ENCODE measurements at places on chromosomes 2 and 18.

DNA sequence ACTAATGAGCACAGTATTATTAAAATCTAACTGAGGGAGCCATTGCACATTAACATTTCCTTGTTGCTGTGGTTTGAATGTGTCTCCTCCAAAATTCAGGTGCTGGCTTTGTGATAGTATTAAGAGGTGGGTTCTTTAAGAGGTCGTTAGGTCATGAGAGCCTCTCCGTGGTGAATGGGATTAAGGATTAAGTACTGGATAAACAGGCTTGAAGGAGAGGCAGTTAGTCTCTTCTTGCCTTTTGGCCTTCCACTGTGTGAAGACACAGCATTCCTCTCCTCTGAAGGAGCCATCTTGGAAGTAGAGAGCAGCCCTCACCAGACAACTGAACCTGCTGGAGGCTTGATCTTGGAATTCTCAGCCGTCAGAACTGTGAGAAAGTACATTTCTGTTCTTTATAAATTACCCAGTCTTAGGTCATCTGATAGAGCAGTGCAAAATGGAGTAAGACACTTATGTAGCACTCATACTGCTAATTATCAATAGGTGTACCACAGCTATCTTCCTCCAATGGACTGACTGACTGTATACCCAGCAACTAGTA lies 182.7 kb downstream of the MYO3B start:
- no peak for DNase-seq

- DNase-seq = no peak
Measured at GRCh38 chr18:44536046-44536445, 144.6 kb upstream of the SETBP1 start.

DNA sequence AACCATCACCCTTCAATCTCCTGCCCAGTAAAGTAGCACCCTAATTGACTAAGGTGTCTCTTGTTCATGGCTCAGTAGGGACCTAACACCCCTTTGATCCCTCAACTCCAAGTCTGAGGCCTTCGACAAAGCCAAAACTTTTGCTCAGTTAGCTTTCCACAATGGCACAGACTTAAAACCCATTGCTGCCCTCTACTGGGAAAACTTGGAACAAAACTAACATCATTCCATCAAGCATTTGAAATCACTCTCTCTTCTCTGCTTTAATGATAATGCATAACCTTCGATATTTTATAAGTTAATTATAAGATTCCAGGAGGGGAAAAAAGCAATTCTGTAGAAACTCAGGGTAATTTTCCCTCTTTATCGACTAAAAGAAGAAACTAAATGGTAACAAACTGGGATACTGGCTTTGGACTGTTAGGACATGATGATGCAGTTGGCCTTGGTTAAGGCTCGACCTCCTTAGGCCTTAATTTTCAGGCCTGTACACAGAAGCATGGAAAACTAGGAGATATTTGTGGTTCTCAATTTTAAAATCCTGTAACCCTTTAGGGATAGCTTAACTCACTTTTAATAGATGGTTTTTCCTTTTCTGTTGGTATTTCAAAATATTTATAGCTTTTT lies 127.8 kb downstream of the STK39 start:
- no peak for DNase-seq

DNA sequence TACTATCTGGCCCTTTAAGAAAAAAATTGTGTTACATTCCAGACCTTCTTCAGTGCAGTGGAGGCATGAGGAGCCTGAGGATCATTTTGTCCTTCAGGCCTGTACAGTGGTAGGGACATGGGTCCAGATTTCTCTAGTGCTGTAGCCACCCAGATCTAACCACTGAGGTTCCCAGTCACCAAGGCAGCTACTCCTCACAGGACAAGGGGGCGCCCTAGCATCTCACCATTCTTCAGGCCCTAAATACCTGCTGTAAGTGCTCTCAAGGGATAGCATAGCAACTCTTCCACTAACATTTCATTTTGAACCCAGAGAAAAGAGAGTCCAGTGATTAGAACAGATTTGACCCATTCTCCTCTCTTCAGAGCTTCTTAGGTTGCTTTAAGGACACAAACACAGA lies 1533.0 kb downstream of the LRP1B start:
- no peak for DNase-seq

DNA sequence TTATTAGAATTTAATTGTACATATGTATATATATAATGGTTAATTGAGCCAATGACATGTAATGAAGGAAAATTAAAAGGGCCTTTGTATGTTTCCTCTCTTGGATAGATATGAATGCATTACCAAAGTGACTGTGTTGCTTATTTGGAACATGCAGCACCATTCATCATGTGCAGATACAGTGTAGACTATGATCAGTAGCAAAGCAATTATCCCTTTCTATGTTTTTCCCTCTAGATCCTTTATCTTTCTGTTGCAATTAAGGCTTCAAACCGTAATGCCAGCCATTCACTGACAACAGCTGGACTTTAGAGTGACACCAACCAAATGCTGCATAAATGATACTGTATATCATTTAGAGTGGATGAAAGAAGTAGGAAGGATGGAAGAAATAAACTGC lies 565.2 kb downstream of the NRXN1 start:
- DNase-seq = no peak

GRCh38 chr2:184633726-184634125 lies 35.4 kb downstream of the ZNF804A start:
- DNase-seq = no peak

- no peak for DNase-seq
Measured at GRCh38 chr2:128580988-128581848, 262.6 kb upstream of the HS6ST1 start.

DNA sequence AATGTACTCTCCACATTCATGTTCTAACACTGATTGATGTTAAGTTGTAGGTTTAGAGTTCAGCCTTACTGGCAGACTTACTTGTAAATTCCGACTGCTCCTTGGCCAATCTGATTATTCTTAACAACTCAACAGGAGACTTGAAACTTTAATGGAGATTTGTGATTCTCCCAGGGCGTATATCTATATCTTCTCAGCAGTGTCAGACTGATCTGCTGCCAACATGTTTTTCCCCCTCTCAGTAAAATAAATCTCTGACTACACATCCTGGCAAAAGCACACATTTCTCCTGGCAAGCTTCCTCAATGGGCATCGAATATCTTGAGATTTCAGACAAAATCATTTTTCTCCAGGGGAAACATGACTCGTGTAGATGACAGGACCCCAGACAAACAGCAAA lies 1041.2 kb downstream of the DPP10 start:
- no peak for DNase-seq

DNA sequence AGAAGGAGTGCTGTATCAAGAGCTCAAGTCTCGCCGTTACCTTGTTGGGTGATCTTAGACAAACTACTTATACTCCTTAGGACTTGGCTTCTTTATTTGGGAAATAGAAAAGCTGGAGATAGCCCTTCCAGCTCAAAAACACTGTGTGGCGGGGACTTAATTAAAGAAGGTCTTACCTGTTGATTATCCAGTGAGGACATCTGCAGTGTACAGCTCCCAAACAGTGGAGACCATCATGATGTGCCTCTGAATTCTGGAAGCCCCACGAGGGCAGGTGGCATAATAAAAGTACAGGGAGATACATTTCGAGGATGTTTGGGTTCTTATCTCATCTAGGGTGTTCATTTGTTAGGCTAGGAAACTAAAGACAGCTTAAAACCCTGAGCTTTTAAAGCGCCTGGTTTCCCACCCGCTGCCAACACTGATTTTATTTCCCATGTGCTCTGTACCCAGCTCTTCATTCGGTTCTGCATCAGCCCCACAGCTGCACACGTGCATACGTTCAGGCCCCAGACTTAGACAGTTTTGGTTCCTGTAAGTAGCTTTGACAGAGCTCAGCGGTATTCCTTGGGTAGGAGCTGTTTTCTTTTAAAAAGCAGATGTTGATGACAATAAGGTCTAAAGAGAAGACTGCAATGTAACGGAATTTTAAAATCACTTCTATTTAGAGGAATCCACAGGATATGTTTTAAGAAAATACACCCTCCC lies 80.5 kb upstream of the SIX2 start:
- no peak for DNase-seq

GRCh38 chr2:168320267-168320666 lies 72.9 kb upstream of the STK39 start:
- no peak for DNase-seq

DNA sequence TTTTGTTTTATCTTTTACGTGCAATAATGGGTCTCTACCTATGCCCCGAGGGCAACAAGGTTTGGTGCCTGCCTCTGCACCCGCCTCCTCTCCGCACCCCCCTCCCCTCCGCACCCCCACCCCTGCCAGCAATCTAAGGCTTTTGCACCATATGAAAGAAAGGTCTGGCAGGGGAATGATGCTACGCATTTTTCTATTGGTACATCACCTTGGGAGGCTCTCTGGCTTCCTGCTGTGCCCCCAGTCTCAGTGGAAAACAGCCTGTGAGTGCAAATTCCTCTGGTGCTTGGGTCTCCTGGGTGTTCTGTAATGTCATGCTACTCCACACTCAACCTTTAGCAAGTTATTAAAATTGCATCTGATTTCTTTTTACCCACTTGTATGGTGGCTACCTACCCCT lies 161.3 kb upstream of the SMAD7 start:
- DNase-seq = no peak

DNA sequence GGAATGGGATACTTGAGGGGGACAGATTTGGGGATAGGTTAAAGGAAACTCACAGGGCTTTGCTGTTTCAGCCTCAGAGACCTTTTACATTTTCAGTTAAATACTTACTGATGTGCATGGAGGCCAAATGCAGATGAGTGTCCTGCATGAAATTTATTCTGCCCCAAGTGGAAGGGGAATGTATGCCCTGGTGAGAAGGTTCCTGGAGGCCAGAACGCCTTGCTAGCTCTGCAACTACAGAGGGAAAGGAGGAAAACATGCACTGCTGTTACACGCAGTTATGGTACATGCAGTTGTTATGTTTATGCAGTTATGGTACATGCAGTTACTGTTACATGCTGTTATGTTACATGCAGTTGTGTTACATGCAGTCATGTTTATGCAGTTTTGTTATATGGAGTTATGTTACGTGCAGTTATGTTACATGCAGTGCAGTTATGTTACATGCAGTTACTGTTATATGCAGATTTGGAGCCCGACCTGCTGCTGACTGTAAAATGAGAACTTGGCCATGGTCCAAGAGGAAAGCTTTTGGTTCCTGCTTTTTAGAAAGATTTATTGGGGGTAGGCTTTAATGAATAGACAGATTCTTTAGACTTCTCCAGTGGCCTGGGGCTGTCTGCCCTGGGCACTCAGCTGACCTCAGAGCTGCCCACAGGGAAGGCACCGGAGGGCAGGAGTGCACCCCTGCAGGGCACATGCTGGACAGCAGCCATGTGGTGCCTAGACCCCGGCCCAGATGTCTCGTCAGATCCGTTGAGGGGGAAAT lies 84.1 kb downstream of the LDLRAD4 start:
- DNase-seq = no peak

GRCh38 chr2:107091163-107091864 lies 205.3 kb upstream of the ST6GAL2 start:
- DNase-seq = no peak

DNA sequence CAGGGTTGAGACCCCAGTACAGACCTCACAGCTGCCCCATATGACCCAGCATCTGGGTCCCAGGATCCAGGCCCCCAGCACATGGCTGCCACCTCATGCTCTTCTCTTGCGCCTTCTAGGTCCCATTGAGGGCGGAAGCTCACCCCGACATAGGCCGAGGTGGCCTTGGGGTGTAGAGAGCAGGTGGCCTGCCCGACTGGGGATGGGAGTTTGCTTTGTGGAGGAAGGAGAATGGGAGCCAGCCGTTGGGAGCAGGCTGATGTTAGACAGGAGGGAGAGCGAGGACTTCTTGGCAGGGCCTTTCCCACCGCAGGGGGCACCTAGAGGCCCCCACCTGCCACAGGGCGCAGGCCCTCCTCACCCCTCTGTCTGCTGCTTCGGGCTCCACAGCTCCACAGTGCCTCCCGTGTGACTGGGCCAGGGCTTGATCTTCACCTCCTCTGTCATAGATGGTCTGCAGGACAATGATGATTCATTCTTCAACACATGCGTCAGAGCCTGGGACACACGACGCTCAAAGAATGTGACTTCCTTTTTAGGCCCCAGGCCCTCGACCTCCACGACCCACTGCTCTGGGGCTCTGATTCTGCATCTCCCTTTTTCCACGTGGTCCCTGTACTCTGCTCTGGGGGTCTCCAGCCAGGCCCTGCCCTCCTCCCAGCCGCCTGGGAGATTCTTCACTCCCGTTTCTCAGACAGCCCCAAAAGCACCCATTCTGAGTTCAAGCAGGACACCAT lies 86.6 kb upstream of the ODC1 start:
- DNase-seq = no peak

- DNase-seq = no peak
Measured at GRCh38 chr2:140905083-140905781, 1225.6 kb downstream of the LRP1B start.

DNA sequence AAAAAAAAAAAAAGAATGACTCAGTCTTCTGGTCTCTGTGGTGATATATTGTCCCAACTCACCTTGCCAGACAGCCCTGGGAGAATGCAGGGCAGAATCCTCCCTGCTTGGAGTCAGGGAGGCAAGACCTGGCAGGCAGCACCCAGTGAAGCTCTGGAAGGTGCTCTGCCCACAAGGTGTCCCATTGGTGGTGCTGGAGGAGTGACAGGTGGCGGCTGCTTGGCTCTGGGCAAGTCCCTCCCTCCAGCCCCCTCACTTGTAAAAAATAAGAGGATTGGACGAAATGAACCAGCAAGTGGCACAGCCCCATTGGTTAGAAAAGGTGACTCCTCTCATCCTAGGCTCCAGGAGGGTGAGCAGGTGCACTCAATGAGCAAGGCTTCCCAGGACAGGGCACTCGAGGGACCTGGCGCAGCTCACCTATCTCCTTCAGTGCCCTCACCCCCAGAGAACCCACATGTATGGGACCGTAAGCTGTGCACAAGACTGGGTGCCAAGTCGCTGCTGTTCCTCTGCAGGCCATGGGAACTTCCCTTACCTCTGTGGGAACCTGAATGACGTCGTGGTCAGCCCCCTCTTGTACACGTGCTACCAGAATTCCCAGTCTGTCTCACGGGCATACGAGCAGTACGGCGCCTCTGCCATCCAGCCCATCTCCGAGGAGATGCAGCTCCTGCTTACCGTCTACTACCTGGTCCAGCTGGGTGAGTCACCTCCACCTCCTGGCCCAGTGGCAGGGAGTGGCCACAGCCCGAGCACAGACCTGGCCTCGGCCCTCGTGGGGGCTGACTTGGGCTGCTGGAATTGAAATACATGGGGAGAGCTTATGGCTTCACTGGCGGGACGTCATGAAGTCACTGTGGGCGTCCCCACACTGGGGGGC lies 54.6 kb downstream of the GREB1 start:
- no peak for DNase-seq

DNA sequence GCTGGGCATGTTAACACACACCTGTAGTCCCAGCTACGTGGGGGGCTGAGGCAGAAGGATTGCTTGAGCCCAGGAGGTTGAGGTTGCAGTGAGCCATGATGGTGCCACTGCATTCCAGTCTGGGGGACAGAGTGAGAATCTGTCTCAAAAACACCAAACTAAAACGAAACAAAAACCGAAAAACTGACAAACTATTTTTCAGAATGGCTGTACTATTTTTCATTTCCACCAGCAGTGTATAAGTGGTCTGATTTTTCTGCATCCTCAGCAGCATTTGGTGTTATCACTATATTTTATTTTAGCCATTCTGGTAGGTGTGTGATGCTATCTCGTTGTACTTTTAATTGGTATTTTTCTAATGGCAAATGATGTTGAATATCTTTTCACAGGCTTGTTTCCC lies 95.2 kb downstream of the PDCL3 start:
- DNase-seq = no peak

Measured in D721Med (cell line).